Putamen (tissue), 1 donor: ENCODE measurements at places on chromosomes 2 and 18.

- DNase-seq, result no peak
Measured at GRCh38 chr2:7530001-7530400, 612.8 kb downstream of the RNF144A start.

DNA sequence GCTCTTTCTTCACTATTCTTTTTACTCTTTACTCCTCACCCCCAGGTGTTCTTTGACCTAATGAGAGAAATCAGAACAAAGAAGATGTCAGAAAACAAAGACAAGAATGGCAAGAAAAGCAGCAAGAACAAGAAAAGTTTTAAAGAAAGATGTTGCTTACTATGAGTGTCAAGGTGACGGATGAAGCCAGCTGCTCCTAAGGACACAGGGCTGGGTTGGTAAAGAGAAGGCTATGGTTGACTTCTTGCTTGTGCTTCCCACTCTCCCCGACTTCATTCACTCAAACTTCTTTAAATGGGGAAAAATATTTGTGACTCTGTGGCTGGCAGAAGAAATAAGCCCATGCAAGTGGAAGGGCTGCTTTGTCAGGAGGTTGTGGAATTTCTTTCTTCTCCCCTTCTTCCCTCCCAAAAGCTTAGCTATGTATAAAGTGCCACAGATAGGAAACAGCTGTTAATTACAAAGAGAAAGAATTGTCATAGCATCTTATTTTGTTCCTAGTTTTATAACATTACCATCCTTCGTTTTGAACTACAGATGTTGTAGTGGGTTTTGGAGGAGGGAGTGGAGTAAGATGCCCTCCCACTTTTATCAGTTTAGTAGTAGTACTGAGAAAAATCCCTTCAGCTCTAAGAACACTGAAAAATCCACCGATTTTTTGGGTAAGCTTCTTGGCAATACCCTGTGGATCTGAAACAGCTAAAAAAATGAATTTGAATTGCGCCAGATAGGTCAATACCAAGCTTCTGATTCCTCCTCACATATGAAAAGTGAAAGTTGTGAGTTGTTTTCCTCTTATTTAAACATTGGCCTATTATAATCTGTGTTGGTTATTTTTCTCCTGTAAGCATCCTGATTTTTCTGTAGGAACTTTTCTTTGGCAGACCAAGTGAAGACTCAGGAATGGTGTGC lies 40.7 kb downstream of the RALB start:
- DNase-seq, result no peak

- DNase-seq, result no peak
Measured at GRCh38 chr2:30686669-30687068, 120.6 kb downstream of the CAPN13 start.

GRCh38 chr2:217903142-217903858 lies 99.5 kb downstream of the TNS1 start:
- no peak for DNase-seq

DNA sequence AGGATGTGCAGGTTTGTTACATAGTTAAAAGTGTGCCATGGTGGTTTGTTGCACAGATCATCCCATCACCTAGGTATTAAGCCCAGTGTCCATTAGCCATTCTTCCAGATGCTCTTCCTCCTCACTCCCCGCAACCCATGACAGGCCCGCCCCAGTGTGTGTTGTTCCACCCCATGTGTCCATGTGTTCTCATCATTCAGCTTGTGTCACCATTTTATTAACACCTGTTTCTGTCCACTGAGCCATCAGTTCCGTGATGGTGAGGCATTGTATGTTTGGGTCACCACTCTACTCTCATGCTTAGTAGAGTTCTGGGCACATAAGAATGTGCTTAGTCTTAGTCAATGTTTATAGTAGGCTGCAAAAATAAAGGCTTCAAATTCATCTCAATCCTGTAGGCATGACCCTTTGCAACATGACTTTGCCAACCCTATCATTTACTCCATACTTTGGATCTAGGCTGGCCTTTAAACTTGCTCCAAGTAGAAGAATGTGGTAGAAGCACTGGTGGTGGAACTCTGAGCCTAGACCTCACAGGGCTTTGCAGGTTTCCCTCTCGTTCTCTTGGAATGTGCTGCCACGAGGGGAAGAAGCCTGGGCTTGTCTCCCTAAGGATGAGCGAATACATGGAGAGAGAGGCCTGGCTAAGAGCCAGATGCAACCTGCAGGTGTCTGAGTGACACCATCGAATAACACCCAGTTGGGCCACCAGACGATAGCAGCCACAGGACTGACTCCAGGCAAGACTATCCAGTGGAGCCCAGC lies 161.5 kb downstream of the NAPG start:
- DNase-seq, result no peak

- DNase-seq, result no peak
Measured at GRCh38 chr2:190718652-190719526, 70.0 kb downstream of the NAB1 start.

GRCh38 chr18:55382277-55382805 lies 205.7 kb downstream of the TCF4 start:
- DNase-seq, result no peak

GRCh38 chr2:25029183-25029554 lies 12.7 kb upstream of the EFR3B start:
- no peak for DNase-seq

DNA sequence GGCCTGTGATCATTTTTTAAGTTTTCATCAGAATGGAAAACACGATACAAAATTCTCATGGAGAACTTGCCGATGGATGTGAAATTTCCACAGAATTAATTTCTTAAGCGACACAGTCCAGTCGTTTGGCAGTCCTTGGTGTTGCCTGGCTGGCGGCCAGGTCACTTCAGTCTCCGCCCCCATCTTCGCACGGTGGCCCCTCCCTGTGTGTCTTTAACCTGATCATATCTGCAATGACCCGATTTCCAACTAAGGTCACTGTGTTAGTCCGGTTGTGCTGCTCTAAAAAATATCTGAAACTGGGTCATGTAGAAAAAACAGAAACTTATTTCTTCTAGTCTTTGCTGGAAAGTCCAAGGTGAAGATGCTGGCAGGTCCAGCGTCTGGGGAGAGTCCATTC lies 44.5 kb upstream of the COPS8 start:
- DNase-seq, result no peak

DNA sequence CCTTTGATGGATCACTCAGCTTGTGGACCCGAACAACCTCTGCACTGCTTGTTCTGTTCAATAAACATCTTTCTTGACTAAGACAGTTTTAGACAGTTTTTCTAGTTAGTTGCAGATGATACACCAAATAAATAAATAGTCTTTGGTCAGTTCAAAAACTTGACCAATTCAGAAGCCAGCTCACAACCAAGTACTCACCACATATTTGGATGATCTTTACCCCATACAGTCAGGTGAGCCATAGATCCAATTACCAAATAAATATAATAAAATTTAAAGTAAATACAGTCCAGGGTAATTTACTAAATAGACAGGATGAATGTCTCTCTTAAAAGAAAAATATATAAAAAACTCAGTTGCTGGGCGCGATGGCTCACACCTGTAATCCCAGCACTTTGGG lies 18.2 kb downstream of the SCN3A start:
- DNase-seq, result no peak

GRCh38 chr2:108287169-108287568 lies 1.5 kb upstream of the SULT1C2 start:
- no peak for DNase-seq
